ENCODE measurements at places on chromosomes 3 and 15.

DNA sequence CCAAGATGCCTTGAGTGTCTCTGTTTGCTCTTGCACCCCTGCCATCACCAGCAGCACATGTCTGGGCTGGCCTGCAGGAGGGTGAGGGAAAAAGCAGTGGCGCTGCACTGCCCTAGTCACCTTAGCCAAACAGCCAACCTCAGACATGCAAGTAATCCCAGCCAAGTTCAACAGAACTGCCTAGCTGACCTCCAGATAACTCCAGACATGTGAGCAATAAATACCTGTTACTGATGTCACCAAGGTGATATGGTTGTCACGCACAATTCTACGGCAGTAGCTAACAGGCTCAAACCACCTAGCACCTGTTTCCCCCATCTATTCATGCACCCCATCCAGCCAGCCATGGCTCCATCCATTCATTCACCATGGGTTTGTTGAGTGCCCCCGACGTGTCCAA is 99.9 kb downstream of the SRGAP3 start:
- no peak for DNase-seq

DNA sequence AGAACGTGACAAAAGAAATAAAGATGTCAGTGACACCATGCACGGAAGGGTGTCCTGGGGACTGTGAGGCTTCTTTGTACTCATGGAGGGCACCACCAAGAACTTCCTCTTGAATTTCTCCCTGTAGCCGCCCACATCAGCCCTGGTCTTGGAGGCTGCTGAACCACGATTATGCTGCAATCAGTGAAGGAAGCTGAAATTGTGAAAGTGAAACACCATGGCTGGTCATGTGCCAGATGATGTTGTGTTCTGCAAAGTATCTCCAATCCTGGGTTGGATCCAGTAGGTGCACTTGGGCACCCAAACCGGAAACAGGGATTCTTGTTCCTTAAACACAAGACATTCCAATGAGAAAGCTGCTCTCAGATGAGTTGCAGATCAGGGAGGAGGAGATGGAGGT is 104.4 kb upstream of the GOLGA6L6 start:
- no peak for DNase-seq

- DNase-seq: no peak
Measured at GRCh38 chr3:112817797-112818196, 28.9 kb downstream of the CD200R1L start.

- no peak for DNase-seq
Measured at GRCh38 chr15:65666257-65666656, 44.5 kb downstream of the SLC24A1 start.

- no peak for DNase-seq
Measured at GRCh38 chr15:77656294-77656693, 23.6 kb upstream of the LINGO1 start.

- DNase-seq: no peak
Measured at GRCh38 chr3:147398813-147399534, 7.4 kb downstream of the ZIC4 start.

- DNase-seq: no peak
Measured at GRCh38 chr15:47726399-47726823, 9.1 kb downstream of the SEMA6D start.

- no peak for DNase-seq
Measured at GRCh38 chr3:18087988-18088387, 337.2 kb downstream of the SATB1 start.

- DNase-seq: no peak
Measured at GRCh38 chr3:8095724-8096123, 405.9 kb upstream of the LMCD1 start.

- no peak for DNase-seq
Measured at GRCh38 chr15:34855413-34855812, 60.1 kb upstream of the ACTC1 start.

GRCh38 chr3:52435246-52436101 is 9.4 kb downstream of the SEMA3G start:
- DNase-seq: no peak

DNA sequence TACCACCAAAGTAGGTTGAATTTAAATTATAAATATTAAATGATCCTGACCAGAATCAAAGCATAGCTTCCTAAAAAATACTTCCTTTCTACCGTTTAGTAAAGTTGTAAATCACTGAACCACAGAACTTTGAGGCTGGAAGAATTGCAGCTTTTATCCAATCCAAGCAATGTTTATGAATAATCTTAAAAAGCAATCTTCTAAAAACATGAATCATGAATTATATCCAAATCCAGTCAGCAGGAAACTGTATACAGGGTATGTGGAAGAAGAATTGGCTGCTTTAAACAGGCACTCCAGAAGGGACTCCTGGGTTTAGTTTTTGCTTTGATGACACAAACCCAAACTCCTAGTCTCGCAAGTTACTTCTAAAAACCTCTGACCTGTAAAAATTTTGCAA is 30.2 kb downstream of the HEG1 start:
- no peak for DNase-seq

DNA sequence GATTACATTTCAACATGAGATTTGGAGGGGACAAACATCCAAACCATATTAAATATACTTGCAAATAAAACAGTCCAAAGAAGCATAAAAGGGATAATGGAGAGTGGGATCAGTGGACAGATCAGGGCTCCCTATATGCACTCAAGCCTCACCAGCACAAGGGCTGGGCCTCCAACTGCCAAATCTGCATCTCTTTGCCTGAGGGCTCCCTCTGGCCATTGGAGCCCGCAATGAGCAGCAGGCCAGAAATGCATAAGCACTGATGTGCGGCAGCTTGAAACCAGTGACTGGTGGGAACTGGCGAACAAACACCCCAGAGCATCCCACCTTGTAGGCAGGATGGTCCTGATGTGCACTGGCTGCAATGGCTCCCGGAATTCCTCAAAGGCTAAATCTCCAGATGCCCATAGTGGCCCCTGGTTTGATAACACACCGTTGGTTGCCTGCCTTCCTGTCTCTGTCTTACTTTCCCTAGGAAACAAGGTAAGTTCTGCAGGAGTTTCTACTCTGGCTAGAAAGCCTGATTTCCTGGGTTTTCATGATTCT is 55.9 kb upstream of the POMGNT2 start:
- DNase-seq: no peak

- no peak for DNase-seq
Measured at GRCh38 chr3:151403246-151403645, 18.7 kb upstream of the P2RY12 start.

DNA sequence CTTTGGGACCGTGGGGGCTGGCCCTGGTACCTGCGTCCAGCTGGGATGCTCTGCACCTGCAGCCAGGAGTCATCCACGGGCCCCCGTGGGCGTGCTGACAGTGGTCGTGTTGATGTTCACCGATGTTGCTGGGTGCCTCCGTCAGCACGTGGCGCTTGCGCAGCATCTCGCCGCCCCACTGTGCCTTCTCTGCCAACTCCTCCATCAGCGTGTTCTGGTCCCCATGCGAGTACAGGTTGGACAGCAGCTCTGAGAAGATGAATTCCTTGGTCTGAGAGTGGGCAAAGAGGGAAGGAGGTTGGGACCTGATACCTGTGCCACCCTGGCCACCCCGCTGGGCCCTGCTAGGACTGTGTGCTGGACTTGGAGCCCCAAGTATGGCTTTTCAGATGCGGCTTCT is 61.4 kb downstream of the ADAMTS7 start:
- DNase-seq: no peak

GRCh38 chr3:46489875-46490274 is 7.9 kb upstream of the RTP3 start:
- no peak for DNase-seq
